ENCODE measurements at places on chromosomes 4 and X.
A peak's percentile ranks its signal among the peaks of the same experiment; 100 is the strongest.

GRCh38 chr4:38842994-38843393 lies 13.6 kb downstream of the TLR6 start:
- DNase-seq = no peak

GRCh38 chr4:75630937-75631329 lies 605 bp upstream of the CDKL2 start:
- DNase-seq = no peak

DNA sequence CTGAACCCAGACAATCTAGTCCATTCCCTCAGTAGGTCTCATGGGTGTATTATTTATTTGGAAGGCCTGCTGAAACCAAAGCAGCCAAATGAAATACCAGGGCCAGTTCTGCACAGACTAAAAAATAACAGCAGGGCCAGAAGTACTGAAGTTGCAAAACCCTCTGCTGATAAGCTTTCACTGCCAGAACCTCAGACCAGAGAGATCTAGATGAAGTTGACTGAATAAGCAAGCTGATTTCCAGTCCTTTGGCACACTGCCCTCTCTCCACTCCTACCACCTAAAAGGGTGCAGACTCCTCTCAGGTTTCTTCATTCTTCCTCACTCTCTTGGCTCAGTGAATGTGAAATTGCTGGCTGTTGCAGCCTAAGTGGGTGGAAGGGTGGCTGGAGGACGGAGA lies 276.7 kb upstream of the KLF3 start:
- no peak for DNase-seq

- no peak for DNase-seq
These were observed 81.7 kb downstream of the RELL1 start for GRCh38 chr4:37604461-37604860.

- DNase-seq = no peak
These were observed 935.4 kb upstream of the GRIA3 start for GRCh38 chrX:122248681-122249080.

DNA sequence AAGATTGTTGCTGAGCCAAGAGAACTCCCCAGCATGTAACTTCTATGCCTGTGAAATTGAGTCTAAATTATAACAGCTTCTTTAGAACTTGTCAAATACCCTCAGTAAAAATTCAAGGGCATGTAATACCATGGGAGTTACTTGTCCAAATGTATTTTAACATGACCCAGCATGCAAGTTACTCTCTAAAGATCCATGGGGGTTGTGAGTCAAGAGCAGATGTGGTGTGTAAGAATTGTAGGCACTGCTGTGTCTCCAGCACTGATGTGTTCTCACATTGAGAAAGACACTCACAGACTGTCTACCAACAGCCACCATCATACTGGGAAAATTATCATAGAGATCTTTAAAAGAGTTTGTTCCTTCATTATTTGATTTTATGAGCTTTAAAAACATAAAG lies 237.4 kb upstream of the IL1RAPL1 start:
- no peak for DNase-seq

- DNase-seq = no peak
These were observed 1.0 kb downstream of the FAT4 start for GRCh38 chr4:125315576-125316400.

- no peak for DNase-seq
These were observed 426.7 kb upstream of the ARX start for GRCh38 chrX:25442499-25442898.

DNA sequence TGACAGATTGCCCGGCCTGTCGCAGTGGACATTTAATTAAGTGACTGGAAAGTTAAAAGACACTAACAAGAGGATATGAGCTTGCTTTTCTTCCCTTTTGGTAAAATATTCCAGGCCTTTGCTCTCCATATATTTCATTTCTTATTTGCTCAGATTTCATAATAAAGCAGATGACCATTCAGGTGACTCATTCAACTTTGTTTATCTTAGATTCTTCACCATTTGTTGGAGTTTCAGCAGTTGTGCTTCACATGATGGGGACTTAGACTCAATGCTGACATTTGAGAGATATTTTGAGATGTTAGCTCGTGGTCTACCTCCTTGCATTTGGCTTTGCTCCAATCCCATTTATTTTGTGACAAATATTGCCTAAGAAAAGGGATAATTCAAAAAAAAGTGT lies 312.2 kb downstream of the ARHGAP24 start:
- no peak for DNase-seq

DNA sequence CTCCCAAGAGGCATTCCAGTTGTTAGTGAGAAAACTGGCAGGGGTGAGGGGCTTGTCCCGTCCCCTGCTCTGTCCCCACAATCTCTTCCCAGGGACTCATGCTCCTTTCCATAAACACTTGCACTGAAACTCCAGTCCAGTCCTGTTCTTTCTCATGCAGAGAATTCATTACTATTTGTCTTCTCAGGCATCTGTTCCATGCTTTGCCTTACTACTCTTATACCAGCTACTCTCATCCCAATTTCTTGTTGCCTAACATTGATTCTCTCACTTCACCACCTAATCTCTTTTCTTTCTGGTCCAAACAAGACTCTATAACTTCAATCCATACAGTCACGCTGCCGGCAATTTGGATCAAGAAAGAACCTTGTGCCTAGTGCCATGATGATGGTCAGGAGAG lies 97.1 kb upstream of the VEGFC start:
- DNase-seq = no peak

DNA sequence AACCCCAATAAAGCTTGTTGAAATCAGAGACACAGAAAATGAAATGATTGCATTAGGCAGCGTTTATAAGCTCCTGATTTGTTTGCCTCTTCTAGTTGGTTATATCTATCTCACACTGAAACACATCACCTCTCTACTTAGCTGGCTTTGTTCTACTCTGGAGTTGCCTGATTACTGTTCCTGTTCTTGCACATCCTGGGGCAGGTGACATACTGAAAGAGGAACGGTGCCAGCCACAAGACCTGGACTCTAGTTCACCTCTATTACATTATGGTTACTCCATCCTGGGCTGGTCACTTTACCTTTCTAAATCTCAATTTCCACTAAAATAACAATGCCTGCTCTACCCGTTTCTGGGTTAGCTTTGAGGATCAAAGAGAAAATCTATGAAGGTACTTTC lies 47.9 kb downstream of the TRIM2 start:
- DNase-seq = no peak

DNA sequence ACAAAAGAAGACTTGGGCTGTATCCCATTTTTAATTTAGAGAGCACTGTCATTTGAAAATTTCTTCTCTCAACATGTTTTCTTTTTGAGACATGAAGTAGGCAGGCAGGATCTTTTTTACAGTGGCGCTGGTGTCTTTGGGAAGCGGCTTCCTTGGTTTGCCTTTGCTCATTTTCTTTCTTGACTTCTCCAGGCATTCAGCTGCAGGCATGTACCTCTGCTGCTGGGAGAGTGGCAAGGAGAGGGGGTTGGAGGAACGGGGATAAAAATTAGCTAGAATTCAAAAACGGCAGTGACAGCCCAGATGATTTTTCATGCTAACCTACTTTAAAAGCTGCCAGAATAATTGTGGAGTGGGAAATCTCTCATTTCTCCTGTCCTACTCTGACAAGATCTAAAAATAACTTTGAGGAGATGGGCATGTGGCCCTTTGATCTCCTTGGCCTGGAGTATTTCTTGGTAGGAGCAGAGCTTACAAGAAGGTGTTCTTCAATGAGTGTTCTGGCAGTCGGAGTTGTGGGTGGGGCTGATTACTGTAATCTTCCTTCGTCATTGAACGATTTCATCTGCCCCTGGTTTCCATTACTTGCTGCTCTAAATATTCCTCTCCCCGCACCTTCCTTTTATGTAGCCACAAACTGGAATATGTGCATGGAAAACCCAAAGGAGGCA lies 54.8 kb downstream of the TBL1X start:
- no peak for DNase-seq

DNA sequence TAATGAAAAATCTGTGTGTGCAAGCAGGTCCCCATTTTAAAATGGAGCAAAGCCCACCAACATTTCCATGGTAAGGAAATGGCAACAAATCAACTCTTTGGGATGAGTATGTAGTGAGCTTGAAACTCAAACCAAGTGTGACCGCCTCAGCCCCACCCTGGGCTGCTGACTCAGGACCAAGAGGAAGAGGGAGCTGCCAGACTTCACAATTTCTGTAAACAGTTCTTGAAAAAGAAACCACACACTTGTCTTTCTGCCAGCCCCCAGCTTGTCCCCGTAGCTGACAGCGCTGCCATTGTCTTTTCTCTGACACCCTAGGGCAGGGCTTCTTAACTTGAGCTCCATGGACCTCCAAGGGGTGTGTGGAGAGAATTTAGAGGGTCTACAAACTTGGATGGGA lies 10.3 kb downstream of the RTL5 start:
- peak; percentile 55 for DNase-seq

All from CD4-positive, alpha-beta T cell treated with Interferon alpha-2 for 1 hour (primary cell).